ENCODE measurements at places on chromosomes 2 and 18.

GRCh38 chr2:36963106-36963505 lies 3.2 kb downstream of the STRN start:
- DNase-seq: no peak

DNA sequence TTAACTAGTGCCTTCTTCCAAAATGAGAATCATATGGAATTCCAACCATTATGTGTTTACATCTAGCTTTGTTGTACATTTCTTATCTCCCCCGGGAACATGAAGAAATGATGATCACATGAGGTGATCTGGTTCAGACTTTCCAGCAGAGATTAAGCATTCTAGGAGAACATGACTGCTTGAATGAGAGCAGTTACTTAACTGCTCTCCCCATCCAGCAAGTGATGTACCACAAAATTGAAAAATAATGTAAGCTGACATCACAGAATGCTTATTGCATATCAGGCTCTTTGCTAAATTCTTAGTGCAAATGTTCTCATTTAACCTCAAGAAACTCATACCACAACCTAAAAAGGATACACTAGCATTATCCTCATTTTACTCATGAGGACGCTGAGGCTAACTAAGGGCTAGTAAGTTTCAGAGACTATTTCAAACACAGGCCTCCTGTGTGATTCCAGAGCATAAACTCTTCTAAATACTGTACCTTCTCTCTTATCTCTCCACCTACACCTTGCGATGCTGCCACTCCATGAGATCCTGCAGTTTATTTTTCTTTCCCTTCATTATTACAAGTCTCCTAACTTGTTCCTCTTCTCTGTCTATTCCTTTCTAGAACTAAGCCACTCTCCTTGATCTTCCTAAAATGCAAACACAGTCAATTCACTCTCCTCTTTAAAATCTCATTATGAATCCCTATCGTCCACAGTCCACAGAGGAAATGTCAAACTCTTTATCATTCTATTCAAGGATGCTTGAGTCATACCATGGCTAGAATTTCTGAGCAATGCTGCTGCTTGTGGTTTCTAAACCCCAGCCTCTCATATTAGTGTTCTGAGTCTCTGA lies 1224.8 kb upstream of the ZEB2 start:
- DNase-seq: no peak

DNA sequence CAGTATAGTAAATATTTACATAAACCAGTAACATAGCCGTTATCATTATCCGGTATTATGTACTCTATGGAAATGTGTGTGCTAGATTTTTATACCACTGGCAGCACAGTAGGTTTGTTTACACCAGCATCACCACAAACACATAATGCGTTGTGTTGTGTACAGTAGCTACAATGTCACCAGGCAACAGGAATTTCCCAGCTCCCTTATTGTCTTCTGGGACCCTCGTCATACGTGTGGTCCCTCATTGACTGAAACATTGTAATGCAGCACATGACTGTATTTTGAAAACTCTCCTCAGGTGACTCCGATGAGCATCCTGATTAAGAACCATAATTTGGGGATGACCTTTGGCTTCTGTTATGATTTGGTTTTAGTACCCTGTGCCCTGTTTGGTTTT lies 31.3 kb downstream of the EHD3 start:
- no peak for DNase-seq

DNA sequence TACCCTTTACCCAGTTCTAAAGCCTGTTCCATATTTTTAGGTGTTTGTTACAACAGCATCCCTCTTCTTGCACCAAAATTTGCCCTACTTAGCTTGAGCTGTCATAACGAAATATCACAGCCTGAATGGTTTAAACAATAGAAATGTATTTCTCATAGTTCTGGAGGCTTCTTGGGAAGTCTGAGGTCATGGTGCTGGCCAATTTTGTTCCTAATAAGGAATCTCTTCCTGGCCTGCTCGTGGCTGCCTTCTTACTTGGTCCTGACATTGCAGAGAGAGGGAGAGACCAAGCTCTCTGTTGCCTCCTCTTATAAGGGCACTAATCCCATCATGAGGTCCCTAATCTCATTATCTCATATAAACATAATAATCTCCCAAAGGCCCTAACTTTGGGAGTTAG lies 267.8 kb downstream of the PID1 start:
- no peak for DNase-seq

GRCh38 chr2:154713675-154714074 lies 15.2 kb downstream of the KCNJ3 start:
- DNase-seq: no peak

DNA sequence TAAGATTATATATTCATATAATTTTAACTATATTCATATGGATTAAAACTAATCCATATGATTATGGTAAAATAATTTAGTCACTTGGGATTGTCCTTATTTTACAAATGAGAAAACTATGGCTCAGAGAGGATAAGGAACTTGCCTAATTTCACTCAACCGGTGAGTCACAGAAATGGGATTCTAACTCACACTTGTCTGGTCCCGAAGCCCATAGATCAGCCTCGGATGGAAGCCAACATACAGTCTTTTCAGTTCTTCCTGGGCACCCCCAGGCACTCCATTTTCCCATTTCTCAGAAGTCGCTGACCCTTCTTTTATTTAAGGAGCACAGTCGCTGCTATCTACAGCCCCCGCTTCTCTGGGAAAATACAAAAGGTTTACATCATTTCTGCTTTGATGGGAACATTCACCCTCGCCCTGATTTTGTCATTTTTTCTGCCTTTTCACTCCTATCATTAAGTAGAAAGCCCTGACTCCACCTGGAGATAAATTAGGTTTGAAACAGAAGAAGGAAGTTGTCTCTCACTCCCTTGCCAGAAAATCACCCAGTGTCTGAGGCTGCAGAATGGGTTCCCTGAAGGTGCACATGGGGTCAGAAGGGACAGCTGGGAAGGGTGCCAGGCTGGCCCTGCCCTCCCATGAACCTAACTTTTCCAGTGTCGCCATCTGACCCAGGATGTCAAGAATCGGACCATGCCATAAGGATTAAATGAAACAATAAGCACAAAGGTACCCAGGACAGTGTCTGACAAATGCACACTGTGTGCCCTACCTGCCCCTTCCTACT lies 36.6 kb downstream of the CYP1B1 start:
- DNase-seq: no peak

DNA sequence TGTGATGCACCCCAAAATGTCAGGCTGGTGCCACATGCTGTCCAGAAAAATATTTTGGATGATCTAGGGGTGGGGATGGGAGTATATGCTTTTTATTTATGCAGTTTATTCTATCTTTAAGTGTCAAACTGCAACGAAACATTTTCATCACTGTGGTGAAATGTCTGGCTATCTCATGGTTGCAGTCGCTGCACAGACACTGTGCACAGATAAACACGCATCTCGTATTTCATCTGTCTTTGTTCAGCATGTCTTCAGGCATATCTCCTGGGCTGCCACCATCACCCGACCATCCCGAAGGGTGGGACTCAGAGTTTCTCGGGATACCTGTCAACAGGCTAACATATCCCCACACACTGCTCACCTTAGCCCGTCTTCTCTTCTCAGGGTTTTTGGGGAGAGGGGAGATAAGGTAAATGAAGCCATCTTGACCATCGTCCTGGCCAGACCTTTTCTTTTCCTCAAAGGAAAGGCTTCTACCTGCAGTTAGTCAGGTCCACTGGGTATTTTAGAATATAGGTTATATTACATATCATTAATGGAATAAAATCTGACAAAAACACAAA lies 80.7 kb upstream of the NABP1 start:
- DNase-seq: no peak

DNA sequence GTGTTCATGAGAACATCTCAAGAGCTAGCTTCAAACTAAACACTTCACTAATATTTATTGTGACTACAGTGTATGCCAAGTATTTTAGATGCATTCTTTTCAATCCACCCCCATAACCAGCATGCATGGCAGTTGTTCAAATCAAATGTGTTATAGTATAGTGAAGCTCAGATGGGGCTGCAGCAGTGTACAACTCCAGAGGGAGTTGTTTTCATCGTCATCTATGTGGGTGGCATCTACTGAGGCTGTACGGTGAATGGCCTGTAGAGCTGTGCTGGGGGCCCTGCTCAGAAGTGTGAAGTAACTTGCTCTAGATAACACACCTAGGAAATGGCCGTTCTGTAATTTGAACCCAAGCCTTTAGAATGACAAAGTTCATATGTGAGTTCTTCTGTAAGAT lies 71.8 kb upstream of the LRATD1 start:
- no peak for DNase-seq

GRCh38 chr2:119464981-119465380 lies 33.3 kb downstream of the TMEM37 start:
- DNase-seq: no peak

DNA sequence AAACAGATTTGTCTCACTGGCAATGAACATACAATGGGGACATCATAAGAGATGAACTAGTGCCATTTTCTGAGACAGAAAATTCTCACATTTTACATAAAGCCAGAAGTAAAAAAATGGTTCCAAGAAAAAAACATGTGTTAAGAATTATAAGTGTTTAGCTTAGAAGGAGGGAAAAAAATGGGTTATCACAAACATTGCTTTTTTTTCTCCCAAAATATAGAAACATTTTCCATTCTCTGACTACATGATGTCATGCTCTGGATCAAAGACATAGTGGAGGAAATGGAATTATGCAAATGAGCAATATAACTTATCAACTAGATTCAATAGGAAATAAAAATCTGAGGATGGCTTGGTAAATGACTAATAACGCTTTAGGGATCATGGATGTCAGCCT lies 49.8 kb downstream of the SPATS2L start:
- no peak for DNase-seq

GRCh38 chr2:158048327-158048726 lies 53.3 kb upstream of the UPP2 start:
- no peak for DNase-seq

GRCh38 chr2:225177098-225177497 lies 134.8 kb upstream of the DOCK10 start:
- no peak for DNase-seq

GRCh38 chr2:151720521-151720920 lies 13.8 kb downstream of the NEB start:
- no peak for DNase-seq

DNA sequence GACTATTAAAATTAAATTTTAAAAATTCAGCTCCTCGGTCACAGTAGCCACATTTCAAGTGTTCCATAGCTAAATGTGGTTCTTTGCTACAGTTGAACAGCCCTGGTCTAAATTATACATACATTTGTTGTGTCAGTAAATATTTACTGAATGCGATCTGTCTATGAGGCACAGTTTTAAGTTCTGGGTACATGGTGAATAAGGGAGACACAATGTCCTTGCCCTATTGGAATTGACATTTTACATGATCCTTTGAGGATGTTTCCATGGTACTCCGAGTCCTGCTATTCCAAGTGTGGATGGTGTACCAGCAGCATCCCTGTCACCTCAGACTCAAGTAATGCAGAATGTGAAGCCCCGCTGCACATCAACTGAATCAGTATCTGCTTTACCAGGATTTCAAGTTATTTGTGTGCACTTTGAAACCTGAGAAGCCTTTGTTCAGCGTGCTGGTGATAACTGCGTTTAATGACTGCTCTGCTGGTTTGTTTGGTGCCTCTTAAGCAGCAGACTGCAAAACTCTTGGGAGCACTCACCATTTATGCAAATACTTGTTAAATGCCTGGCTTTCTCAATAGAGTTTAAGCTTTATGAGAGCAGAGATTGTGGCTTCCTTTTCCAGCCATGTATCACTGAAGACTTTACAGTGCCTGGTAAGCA lies 1.5 kb downstream of the GALNT1 start:
- no peak for DNase-seq

GRCh38 chr2:100747996-100748615 lies 71.8 kb upstream of the NPAS2 start:
- DNase-seq: no peak
